ENCODE measurements at places on chromosomes 4 and X.

GRCh38 chr4:183971929-183972490, 66.9 kb downstream of the STOX2 start:
- DNase-seq = no peak
- H3K27ac ChIP-seq = no peak overlapping the region
- H3K36me3 ChIP-seq = no peaks in the 10 kb centered on the region
- H3K27me3 ChIP-seq = peaks cover 17% of the 10 kb centered on the region
- no peak overlapping the region for H3K4me3 ChIP-seq
- no peaks in the 10 kb centered on the region for H3K4me1 ChIP-seq

DNA sequence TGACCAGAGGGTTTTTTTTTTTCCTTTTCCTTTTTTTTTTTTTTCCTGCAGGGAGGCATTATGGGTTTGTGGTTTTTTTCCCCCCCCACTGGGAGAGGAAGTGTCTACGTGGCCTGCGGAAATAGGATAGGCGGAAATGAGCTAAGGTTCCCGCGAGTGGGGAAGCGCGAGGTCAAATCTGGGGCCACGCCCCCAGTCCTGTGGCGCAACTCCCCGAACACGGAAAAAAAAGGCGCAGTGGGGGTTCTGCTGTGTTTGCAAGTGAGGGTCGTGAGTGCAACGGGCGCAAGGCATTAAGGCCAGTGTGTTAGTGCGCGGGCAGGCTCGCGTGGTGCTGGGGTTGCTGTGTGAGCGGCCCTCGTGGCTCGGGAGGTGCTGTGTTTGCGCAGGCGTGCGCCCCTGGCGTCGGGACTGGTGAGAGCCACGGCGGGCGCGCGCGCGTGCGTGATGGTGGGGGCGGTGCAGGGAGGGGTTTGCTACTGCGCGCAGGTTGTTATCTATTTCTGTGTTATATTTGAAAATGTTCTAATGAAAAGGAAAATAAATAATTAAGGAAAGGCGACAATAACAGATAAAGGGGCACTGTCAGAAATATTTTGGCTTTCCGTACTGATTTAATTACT, 685 bp upstream of the MORF4L2 start:
- peak; percentile 88 for DNase-seq
- no peak overlapping the region for H3K27ac ChIP-seq
- no peaks in the 10 kb centered on the region for H3K27me3 ChIP-seq
- no peak overlapping the region for H3K4me3 ChIP-seq
- H3K4me1 ChIP-seq = peaks cover 18% of the 10 kb centered on the region

GRCh38 chr4:142291299-142292050, 554.6 kb downstream of the INPP4B start:
- peaks cover 51% of the 10 kb centered on the region for H3K36me3 ChIP-seq
- peak overlapping the region; percentile 16 for H3K27ac ChIP-seq
- no peak for DNase-seq
- no peaks in the 10 kb centered on the region for H3K27me3 ChIP-seq
- peaks cover 31% of the 10 kb centered on the region for H3K4me1 ChIP-seq

DNA sequence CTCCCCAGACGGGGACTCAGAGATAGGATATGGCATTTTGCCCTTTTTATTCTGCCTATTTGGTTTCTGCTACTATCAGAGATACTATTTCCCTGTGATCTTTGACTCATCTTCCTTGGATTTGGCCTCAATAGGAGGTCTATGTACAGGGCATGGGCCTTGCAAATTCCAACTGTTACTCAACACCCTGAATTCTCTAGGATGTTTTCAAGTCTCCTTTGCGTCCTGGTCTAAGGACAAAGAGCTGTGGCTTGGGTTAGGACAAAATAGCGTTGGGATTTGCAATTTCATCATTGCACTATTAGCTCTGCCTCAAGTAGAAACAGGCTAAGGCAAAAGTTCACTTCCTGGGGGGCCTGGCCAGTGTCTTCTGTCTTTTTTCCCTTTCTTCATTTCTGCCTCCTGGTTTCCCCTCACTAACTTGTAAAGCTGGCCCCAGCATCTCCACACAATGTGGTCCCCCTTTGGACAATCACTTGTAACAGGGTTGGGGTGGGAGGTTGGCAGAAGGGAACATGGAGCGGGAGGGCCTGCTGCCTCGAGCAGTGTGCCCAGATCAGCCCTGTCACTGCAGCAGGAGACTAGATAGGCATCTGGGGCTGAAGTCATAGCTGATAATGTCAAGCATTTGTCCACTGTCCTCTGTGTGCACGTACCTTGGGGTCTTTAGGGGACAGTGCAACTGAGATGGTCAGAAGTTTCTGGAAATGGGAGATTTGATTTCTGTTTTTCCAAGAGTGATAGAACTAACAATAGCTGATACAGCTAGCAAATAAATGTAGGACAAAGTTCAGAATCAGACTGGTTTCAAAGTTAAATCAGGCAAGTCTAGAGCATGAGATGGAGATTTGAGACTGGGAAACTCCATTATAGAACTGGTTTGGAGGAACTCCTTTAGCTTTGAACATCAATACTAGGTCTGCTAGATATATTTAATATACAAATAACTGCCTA, 25.8 kb upstream of the STBD1 start:
- H3K36me3 ChIP-seq = no peaks in the 10 kb centered on the region
- H3K27me3 ChIP-seq = peaks cover 22% of the 10 kb centered on the region
- DNase-seq = no peak
- H3K27ac ChIP-seq = no peak overlapping the region
